ENCODE measurements at places on chromosomes 6 and 20.

GRCh38 chr6:32415521-32416019 is 8.6 kb upstream of the BTNL2 start:
- DNase-seq, result peak; percentile 55

- DNase-seq, result no peak
Measured at GRCh38 chr6:104566411-104566810, 293.3 kb downstream of the HACE1 start.

DNA sequence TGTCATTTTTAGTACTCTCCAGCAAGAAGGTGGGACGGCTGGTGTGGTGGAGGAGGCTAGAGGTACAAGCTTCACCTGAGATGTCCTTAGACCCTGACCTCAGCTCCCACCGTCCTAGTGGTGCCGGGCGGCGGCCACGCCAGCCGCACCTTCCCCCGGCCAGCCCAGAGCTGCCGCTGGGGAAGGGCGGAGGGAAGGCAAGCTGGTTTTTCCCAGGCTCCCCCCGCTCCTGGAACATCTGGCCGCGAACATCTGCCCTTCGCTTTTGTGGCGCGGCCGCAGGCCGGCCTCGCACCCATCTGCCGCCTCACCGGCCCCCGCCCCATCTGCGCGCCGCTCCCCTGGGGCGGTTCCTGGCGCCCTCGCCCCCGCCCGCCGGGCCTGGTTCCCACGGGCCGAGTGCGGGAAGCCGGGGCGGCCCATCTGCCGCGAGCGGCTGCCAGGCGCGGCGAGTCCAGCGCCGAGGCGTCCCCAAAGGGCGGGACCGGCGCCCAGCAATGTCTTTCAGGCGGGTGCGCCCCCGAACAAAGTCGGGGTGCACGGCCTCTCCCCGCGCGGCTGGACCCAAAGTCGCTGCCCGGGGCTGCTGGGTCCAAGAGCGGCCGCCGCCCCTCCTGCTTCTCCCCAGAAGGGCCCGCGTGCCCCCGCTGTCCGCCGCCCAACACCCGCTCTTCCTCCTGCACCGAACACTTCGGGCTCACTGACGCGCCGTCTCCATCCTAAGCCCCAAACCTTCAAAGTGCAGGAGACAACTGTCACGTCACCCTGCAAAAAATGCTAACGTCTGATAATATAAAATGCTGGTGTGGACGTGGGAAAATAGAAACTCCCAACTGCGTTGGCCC is 17.3 kb upstream of the ID1 start:
- DNase-seq, result no peak

GRCh38 chr6:78484198-78485064 is 382.9 kb upstream of the IRAK1BP1 start:
- DNase-seq, result no peak

DNA sequence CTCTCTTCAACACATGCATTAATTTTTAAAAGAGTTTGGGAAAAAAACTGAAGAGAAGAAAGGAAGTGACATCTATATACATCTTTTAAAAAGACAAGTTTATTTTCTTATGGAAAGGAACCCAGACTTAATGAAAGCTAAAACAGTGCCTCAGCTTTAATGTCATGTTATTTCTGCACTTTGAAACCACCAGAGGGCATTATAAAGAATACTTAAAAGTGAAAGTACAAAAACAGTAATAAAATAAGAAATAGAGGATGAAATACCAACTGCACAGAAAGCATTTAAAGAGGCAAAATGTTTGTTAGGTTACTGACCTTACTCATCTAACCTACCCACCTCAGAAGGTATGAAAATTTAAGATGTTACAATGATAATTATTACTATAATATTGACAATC is 98.8 kb downstream of the HUS1B start:
- DNase-seq, result no peak

DNA sequence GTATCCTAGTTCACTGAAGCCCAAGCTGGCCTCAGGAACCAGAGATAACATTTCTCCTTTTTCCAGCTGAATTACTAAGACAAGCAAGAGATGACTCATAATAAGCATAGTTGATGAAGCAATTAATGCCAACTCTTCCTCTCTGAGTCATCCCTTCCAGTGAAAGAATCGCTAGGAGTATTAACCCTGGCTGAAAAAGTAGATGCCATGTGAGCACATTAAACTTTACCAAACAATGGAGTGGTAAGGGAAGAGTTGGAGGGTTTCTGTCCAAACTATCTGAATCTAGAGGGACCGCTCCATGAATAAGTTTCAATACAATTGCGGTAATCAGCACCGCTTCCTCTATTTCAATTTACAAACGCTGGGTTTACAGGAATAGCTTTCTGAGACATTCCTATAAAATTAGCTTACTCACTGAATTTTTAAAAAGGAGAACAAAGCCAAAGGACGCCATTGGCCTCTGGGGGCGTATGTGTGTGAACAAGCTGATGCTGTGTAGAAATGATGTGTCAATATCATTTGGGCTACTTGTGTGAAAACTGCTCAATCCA is 48.3 kb downstream of the ATXN1 start:
- DNase-seq, result no peak

DNA sequence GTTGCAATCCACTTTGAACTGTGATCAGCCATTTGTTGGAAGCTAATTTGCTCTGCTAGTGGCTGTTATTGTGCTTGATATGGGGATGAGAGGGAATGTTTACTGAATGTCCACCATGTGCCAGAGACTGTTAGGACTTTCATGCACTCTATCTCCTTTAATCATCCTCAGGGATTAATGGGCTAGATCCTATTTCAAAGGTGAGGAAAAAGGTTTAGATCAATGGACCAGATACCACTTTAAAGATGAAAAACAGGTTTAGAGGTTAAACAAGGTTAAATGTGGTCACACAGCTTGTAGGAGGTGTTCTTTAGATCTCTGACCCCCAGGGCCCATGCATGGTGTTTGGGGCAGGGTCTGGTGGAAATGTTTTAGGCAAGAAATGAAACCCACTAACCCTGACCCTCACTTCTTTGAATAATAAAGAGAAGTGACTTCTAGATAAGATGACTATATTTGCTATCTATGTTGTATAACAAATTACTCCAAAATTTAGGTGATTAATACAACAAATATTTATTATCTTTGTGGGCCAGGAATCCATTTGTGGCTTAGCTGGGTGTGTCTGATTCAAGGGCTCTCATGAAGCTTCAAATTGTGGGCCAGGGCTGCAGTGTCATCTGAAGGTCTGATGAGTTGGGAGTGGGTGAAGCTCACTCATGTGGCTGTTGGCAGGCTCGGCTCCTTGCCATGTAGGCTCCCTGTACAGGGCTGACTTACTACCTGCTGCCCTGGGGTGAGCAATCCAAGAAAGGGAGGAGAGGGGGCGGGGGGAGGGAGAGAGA is 127.8 kb upstream of the FOXA2 start:
- no peak for DNase-seq

GRCh38 chr6:46948699-46949098 is 27.0 kb upstream of the ADGRF5 start:
- DNase-seq, result no peak

DNA sequence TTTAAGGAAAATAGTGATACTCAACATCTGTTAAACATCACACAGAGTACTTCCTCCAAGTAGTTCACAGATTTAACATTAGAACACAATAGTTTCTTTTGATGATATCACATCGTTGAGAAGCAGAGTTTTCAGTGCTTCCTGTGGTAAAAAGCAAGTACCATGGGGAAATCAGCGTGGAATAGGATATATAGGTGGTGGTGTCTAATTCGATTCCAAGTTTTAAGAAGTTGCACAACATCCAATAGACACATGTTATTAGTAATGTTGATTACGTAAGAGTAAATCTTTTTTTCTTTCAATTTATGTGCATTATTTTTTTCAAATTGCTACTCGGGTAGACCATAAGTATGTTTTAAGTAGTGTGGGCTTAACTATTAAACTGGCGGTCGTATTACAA is 360.7 kb downstream of the NKAIN2 start:
- DNase-seq, result no peak

- no peak for DNase-seq
Measured at GRCh38 chr20:18811904-18812303, 1.7 kb upstream of the SCP2D1 start.

- no peak for DNase-seq
Measured at GRCh38 chr6:130525408-130525807, 159.6 kb downstream of the TMEM200A start.

DNA sequence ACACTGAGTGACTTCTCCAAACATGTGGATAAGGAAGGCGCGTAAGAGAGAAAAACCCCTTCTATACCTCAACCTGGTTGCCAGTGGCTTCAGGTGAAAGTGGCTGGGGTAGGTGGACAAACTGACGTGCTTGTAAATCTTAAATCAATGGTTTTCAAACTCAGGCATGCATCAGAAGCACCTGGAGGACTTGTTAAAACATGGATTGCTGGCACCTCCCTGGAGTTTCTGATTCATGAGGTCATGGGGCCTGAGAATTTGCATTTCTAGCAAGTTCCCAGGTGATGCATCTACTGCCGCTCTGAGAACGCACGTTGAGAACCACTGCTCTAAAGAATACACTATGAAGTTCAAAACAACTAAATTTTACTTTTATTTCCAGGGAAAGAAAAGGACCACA is 31.9 kb upstream of the TAB2 start:
- no peak for DNase-seq

DNA sequence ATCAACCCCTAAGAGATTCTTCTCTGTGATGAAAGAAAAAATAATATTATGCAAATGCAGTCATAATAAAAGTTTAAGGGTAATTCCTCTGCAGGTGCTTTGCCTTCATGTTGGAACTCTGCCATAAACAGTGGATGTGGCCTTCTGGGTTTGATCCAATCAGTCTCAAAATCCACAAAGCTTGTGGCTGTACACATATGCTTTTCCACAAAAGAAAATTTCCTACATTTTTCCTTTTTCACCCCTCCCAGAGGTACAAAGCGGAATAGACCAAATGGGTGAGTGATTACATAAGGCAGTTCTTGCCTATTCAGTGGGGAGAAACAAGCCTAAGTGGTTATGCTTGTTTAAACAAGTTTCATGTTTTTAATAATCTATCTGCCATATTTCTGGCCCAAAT is 16.7 kb downstream of the CALHM5 start:
- DNase-seq, result no peak

- no peak for DNase-seq
Measured at GRCh38 chr6:91366781-91367180, 779.9 kb upstream of the MAP3K7 start.

GRCh38 chr6:38915205-38915925 is 133.2 kb upstream of the GLP1R start:
- no peak for DNase-seq

All from stimulated activated CD8-positive, alpha-beta memory T cell treated with anti-CD3 and anti-CD28 coated beads, Interleukin-12 subunit alpha, Interleukin-12 subunit beta, amount 100 ng/mL, for 4 hours (primary cell).